ENCODE measurements at places on chromosomes 12 and 14.

GRCh38 chr14:26984311-26985177 lies 386.7 kb upstream of the NOVA1 start:
- no peak for DNase-seq

- DNase-seq, result no peak
Measured at GRCh38 chr14:81565441-81566290, 32.0 kb upstream of the SEL1L start.

DNA sequence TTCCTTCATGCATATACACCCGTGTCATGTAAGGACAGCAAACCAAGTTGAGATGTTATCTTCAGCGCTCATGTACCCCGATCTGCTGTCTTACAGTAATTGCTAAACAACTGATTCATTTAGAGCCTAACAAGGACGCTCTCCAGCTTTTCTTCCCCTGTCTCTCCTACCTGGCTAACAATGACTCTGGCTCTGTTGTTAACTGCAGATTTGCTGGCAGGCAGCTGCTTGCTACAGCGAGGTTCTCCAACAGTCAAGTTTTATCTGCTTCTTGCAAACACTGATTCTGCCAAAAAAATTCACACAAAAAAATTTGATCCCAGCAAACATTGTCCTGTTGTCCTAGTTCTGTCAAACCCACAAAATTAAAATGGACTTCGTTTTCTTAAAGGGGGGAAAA lies 101.6 kb downstream of the OTX2 start:
- no peak for DNase-seq

DNA sequence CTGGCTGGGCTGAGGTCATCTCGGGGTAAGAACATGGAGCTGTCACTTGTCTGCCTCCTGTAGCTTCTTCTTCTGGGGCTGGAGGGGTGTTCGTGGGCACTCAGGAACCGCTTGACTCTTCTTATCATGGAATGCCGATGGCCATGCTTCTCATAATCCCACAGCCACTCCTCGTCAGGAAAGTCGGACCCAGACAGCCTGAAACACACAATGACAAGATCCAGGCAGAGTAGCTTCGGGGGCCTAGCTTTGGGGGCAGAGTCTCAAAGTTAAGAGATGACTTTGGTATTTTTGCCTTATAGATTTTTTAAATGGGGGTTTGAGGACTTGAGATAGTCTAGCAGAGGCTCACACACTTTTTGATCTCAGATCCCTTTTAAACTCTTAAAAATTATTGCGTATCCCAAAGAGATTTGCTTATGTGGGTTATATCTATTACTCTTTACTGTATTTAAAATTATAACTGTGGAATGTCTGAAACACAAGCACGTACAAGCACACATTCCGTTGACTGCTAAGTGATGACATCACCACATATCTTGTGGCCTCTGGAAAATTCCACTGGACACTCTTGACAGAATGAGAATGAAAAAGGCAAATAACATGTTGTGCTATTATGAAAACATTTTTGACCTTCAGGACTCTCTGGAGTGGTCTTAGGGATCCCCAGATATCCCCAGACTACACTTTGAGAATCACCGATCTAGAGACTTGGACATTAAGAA lies 43.3 kb downstream of the BEST3 start:
- no peak for DNase-seq

DNA sequence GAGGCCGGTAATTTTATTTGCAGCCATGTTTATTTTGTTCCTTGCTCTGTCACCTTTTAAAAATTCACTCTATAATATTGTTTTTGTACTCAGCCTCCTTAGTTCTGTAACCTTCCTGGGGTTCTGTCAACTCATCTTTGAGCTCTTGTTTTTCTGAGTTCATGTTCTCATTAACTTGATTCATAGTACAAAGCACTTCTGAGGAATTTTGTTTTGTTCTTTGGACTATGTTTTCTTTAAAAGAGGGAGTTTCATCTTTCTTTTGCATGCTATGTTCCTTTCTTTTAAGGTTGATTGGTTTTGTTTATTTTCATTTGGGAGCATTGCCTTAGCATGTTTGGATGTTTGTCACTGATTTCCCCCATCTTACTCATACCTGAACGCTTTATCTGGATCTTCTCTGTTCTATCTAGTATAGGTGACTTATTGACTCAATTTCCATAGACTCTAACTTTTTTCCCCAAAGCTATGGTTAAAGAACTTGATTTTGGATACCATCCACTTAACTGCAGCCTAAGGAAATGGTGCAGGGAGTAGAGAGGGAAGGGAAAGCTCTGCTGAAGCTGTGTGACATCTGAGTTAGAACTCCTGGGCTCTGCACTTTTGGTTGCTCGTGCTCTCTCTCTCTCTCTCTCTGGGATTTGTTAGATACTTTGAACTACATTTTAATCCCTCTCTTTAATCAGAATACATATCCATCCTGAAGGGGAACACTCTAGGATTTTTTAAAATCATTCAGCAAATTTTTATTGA lies 268.5 kb downstream of the PAWR start:
- no peak for DNase-seq

- DNase-seq, result no peak
Measured at GRCh38 chr12:132194056-132194455, 49.8 kb downstream of the NOC4L start.

GRCh38 chr12:74449872-74450271 lies 87.8 kb upstream of the ATXN7L3B start:
- no peak for DNase-seq

- no peak for DNase-seq
Measured at GRCh38 chr12:20798554-20798953, 12.0 kb upstream of the SLCO1B3 start.

DNA sequence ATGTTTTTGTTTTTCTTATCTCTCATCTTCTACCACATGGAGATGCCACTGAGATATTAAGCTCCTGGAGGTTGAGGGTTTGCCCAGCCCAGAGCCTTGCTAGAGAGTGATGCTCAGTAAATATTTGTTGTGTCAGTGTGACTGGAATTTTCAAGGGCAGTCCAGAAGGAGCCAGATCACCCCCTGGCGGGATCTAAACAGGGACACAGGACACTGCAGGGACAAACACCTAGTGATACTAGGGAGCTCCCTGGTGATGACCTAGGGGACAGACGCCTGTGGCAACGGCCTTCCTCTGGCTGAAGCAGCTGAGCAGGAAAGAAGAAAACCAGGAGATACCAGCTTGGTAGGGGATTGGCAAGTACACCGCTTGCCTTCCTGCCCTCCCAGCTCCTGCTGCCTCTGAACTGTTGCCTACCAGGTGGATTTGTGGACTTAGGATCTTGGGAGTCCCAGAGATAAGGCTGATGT lies 714.4 kb upstream of the TBX3 start:
- DNase-seq, result no peak

DNA sequence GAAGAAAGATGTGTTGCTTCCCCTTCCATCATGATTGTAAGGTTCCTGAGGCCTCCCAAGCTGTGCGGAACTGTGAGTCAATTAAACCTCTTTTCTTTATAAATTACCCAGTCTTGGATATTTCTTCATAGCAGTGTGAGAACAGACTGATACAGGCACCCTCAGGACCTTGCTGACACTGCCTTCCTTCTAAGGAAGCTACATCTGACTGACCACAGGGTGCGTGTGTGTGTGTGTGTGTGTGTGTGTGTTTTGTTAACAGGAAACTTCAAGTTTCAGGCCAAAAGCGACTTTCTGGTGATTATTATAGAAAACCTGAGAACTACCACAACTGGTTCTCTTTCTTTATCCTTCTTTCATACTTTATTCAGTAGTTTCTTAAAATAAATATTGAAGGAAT lies 149.0 kb downstream of the CAPZA3 start:
- DNase-seq, result no peak

DNA sequence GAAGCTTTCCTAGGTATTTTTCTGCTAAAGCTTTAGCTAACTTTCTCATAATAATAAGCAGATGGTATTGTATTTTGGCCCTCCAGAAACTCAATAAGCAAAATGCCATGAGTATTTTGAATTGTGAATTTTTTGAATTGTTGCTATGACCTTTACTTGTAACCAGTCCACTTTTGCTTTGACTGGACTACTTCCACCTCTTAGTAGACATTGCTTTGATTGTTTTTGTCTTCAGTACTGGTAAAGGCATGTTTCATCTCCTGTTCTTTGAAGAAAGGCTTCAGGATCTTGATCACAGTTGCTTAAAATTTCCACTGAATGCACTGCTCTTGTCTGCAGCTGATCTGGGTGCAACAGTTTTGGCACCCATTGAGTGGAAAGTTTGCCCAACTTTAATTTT lies 102.3 kb downstream of the TRMT5 start:
- no peak for DNase-seq

- no peak for DNase-seq
Measured at GRCh38 chr14:75213172-75213571, 36.8 kb upstream of the TMED10 start.

DNA sequence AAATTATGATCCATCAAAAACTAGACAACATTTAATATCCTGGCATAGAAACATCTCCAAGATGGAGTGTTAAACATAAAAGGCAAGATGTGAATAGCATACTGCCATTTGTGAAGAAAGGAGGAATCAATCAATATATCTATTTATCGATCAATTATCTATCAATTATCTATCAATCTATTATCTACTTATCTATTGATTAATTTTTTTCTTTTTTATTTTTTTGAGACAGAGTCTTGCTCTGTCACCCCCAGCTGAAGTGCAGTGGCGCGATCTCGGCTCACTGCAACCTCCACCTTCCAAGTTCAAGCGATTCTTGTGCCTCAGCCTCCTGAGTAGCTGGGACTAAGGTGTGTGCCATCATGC lies 117.0 kb upstream of the RFLNA start:
- DNase-seq, result no peak

DNA sequence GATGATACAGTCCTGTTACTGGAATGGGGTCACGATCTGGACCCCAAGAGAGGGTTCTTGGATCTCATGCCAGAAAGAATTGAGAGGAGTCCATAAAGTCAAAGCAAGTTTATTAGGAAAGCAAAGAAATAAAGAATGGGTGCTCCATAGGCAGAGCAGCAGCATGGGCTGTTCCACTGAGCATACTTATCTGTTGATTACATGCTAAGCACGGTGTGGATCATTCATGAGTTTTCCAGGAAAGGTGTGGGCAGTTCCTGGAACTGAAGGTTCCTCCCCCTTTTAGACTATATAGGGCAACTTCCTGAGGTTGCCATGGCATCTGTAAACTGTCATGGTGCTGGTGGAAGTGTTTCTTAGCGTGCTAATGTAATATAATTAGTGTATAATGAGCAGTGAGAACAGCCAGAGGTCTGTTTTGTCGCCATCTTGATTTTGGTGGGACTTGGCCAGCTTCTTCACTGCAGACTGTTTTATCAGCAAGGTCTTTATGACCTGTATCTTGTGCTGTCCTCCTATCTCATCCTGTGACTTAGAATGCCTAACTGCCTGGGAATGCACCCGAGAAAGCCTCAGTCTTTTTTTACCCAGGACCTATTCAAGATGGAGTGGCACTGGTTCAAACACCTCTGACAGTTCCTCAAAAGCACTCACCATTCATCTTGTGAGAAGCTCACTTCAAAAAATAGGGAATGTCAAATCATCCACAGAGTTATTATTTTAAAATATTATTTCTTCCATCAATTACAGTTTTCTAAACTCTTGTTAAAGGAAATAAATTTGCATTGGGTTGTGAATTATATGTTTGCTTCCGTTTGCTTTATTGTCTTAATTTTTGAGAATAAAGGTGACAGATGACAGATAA lies 1358.8 kb upstream of the TMEM132C start:
- no peak for DNase-seq

- DNase-seq, result no peak
Measured at GRCh38 chr14:38171197-38171596, 36.5 kb upstream of the SSTR1 start.

- no peak for DNase-seq
Measured at GRCh38 chr12:80745851-80746505, 29.3 kb downstream of the MYF5 start.
